ENCODE measurements at places on chromosomes 16 and 17. TPM values are rescaled to one million over a fixed set of nuclear protein-coding genes. Genes with fewer than 3 reads are reported as not detected.

DNA sequence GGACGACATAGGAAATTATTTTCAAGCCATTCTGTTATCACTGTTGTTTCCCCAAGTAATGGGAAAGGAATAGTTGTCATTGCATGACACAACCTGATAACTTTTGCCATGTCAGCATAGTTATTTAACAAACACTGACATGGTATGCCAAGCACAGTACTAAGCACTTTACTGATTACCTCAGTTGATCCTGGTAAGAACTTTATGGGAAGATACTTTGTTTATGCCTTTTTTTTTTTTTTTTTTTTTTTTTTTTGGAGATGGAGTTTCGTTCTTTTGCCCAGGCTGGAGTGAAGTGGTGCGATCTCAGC is 15.7 kb upstream of the PNPO start:
- no peak for DNase-seq

The TPSD1 gene
- total RNA-seq = not detected

GRCh38 chr17:50018909-50019308 is 23.9 kb upstream of the DLX3 start:
- no peak for DNase-seq

DNA sequence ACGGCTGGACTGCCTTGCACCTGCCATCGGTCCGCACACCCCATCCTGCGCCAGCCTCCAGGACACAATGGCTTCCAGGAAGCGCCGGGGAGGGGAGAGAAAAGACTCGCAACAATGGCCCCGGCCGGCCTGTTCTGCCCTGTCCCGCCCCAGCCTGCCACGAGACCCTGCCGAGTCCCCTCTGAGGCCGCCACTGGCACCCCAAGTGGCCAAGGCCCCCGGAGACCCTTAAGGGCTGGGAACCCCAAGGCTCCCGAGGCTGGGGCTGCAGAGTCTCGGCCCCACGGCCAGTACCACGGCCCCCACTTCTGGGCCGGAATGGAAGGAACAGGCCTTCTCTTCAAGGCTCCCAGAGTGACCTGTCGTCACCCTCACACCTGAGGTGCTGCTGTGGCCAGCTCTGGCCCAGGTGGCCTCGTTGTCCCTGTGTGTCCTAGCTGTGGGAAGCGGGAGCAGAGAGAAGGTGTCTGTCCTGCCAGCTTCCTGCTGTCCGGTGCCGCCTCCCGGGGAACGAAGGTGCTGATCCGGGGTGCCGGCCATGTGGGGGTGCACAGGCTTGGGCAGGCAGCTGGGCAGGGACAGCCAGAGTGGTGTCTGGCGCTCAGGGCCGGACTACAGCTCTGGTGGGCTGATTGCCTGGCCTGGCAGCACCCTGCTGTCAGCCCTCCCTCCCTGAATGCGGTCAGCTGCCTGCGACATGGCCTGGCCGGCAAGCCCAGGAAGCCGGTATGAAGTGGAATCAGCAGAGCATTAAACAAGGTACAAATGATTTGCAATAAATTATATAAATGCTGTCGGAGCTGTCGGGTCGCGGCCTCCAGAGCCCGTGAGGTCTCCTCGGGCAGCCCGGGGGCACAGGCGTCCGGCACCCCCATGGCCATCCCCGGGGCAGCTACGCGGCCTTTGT is 8.2 kb upstream of the CACNA1H start:
- no peak for DNase-seq

GRCh38 chr16:55144651-55145050 is 179.4 kb upstream of the IRX6 start:
- DNase-seq = no peak

The EPX gene
- not detected for total RNA-seq

DNA sequence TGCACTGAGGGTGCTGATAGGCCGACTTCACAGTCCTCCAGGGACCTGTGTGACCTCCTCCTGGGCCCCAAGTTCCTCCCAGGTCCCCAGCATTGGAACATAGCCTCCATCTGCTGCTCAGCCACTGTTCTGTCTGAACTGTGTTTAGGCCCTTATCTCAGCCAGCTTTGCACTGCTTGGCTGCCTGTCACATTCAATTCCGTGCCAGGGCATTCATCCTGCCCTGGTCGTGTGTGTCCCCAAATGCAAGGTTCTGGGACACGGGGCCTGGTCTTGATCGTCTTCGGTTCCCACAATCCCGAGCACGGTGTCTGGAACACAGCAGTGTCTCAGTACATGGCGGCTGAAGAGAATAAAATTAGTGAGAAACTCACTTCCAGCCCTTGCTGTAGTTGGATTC is 69.9 kb upstream of the NFAT5 start:
- no peak for DNase-seq

- DNase-seq = no peak
Observed at GRCh38 chr17:41777574-41778188, 8.8 kb downstream of the JUP start.
